Myocyte (in vitro differentiated cells): ENCODE measurements at places on chromosomes 2 and 18. TPM values are rescaled to one million over a fixed set of nuclear protein-coding genes. Genes with fewer than 3 reads are reported as not detected.

The TXNDC2 gene
- 0.10 TPM in 1 of 2 replicates, not detected in the other for total RNA-seq

The DIPK1C gene
- total RNA-seq, result not detected in 2 replicates

The PROKR1 gene
- not detected in 2 replicates for total RNA-seq

The TMEM200C gene
- total RNA-seq, result not detected in 2 replicates

The EGR4 gene
- total RNA-seq, result not detected in 2 replicates

The PDE11A gene
- 1.2 TPM in 2 replicates for total RNA-seq

The TSPYL6 gene
- not detected in 2 replicates for total RNA-seq

The GALNT14 gene
- not detected in 2 replicates for total RNA-seq

The PIEZO2 gene
- 7.5 and 10.7 TPM in 2 replicates for total RNA-seq

The EVA1A gene
- total RNA-seq, result 3.2 and 4.4 TPM in 2 replicates

The SULT6B1 gene
- total RNA-seq, result not detected in 2 replicates

The TEKT4 gene
- total RNA-seq, result not detected in 2 replicates

The ERFE gene
- 8.5 and 10.1 TPM in 2 replicates for total RNA-seq

The RAB31 gene
- total RNA-seq, result 18.7 and 19.0 TPM in 2 replicates
